GM04503 (cell line): ENCODE measurements at places on chromosomes 2 and 18.

DNA sequence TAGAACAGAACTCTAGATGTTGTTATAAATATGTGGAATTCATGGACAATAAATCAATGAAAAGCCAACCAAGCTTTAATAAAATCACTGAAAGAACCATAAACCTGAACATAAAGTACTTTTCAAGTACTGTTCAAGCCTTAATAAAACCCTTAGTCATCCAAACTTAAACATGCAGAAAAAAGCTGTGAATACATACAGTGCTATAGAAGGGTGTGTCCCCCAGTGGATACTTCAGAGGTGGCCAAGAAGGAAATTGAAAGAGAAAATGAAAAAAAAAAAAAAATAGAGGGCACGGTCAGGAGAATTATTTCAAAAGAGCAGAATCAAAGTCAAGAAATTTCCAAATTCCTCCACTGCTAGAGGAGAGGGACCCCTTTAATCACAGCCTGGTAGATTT is 141.1 kb downstream of the SP100 start:
- no peak for DNase-seq

- DNase-seq = no peak
These were observed 22.3 kb downstream of the M1AP start for GRCh38 chr2:74625658-74626425.

- DNase-seq = no peak
These were observed 111.8 kb upstream of the CAB39 start for GRCh38 chr2:230600881-230601280.

DNA sequence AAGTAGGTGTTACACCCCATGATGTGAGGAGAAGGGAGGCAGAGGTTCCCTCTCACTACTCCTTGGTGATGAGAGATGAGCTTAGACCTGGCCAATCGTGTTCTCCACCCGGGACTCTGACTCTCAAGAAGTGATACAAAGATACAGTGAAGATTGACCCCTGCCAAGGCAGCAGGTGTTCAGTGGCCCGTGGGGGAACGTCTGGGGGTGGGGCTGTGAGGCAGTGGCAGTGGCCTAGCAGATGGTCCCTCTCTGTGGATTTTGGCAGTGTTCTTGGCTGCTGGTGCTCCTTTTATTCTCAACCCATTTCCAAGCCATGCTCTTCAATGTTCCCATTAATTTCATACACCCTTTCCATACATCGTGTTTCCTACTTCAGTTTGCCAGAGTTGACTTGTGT is 120.4 kb upstream of the NEDD4L start:
- DNase-seq = no peak

- DNase-seq = no peak
These were observed 93.4 kb downstream of the DGKD start for GRCh38 chr2:233447506-233448219.

DNA sequence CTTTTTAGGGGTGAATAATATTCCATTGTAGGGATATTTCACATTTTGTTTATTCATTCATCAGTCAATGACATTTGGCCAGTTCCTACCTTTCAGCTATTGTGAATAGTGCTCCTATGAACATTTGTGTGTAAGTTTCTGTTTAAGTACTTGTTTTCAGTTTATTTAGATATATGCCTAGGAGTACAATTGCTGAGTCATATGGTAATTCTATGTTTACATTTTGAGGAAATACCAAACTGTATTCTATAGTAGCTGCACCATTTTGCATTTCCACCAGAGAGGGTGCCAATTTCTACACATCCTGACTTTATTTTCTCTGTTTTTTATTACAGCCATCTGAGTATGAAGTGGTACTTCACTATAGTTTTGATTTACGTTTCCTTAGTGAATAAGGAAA is 54.4 kb upstream of the ZNF236 start:
- DNase-seq = no peak

GRCh38 chr18:57780706-57781347 is 22.3 kb downstream of the ATP8B1 start:
- DNase-seq = no peak

- no peak for DNase-seq
These were observed 23.9 kb downstream of the SESTD1 start for GRCh38 chr2:179240481-179241451.

GRCh38 chr2:46875226-46875899 is 40.2 kb downstream of the MCFD2 start:
- no peak for DNase-seq

DNA sequence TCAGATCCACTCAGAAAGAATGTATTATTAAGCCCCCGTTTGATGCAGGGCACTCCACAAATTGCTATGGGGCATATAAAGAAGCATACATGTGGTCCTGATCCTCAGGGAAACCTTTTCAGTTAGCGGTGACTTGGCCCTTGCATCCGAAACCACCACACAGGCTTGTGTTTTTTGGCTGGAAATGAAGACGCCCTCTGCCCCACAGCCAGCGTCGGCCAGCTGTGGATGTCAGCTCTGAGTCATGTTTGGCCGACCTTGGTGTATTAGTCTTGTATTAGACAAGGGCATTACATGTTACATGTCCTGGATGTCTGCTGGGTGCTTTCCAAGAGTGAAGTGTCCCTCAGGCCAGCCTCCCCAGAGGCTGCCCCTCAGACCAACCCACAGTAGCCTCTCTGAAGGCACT is 107.6 kb upstream of the MAP3K20 start:
- DNase-seq = no peak

GRCh38 chr18:6449213-6449612 is 34.5 kb upstream of the L3MBTL4 start:
- no peak for DNase-seq

GRCh38 chr2:222714361-222715241 is 43.1 kb downstream of the MOGAT1 start:
- DNase-seq = no peak

- DNase-seq = no peak
These were observed 24.3 kb downstream of the NCOA1 start for GRCh38 chr2:24515335-24515734.
